ENCODE measurements at places on chromosomes 5 and 9. TPM values are rescaled to one million over a fixed set of nuclear protein-coding genes. Genes with fewer than 3 reads are reported as not detected.

Gene MEIKIN
- not detected for total RNA-seq

Gene ADAMTS6
- 2.6 TPM for total RNA-seq

Gene SLIT3
- total RNA-seq, result 67.0 TPM

Gene PROB1
- total RNA-seq, result 2.4 TPM

DNA sequence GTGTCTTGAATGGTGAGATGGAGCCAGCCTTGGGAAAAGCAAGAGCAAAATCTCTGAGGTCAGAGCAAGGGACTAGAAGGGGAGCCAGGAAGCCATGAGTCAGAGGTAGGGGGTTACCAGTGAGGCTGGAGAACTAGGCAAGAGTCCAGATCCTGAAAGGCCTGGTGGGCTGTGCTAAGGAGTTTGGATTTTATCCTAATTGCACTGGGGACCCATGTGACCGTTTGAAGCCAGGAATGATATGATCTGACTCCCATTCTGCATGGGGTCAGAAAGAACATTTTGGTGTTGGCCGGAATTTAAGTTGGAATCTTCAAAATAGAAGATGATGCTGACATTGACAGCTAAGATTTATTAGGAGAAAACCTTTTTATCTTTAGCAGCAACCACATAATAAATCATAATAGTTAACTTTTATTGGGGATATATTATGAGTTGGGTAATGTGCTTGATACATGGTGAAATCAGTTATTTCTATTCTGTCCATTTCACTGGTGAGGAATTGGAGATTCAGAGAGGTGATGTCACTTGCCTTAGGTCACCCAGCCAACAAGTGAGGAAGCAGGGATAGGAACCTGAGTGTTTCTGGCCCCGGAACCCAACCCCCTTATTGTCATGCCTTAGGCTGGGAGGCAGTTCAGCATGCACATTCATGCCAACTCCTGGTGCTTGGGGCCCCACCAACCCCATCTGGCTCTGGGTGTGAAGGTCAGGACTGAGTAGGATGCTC lies 61.5 kb upstream of the RARS1 start:
- no peak for DNase-seq

Gene MORN5
- total RNA-seq, result 1.4 TPM

DNA sequence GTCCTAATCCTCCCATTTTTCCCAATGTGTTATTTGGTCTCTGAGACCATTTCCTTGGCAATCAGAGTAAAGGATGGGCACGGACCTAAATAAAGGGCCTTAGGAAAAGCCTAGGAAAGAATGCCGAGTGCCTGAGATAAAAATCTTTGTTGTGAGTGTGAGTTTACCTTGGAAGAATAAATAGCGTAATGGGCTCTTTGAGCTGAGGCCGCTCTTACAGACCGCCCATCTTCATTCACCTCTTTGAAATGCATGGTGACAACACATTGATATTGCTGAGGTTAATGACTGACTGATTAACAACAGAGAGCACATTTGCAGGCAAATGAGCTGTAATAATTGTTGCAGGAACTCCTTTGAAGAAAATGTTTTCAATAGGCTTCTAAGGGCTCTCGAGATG lies 1967.1 kb upstream of the WWC1 start:
- no peak for DNase-seq

GRCh38 chr9:22855980-22856379 lies 409.4 kb downstream of the DMRTA1 start:
- no peak for DNase-seq

- no peak for DNase-seq
Measured at GRCh38 chr9:111994831-111995458, 98.3 kb downstream of the UGCG start.

DNA sequence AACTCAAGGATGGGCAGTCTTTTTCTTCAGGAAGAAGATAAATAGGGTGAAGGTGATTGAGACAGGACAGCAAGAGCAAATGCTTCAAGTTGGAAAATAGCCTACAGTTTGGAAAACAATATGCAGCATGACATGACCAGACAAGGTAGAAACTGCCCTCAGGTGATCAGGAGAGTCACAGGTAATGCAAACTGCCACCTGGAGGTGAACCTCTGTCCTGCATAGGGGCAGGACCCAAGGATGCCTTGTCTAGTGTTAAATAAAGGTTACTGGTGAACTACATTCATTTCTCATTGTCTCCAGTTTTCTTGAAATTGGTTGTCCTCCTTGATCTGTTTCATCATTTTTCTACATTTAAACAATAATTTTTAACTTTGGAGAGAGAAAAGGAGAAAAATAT lies 232.1 kb downstream of the SEMA5A start:
- no peak for DNase-seq

DNA sequence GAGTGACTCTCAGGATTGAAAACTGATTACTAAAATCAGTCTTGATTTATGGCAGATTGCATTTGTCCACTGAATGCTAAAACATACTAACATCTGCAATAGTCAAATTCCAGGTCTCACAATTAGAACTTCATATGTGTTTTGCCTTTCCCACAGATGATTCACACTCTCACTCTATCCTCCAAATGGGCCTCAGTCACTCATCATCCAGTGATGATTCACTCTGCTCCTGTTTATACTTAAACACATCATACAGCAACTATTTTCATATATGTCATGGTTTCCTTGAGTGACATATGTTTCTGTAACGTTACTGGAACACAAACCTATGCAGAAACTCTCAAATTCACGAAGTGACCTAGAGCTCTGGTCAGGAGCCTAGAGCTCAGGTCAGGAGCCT lies 512.9 kb downstream of the HINT1 start:
- DNase-seq, result no peak

GRCh38 chr5:3194271-3194670 lies 401.4 kb upstream of the IRX1 start:
- no peak for DNase-seq

- DNase-seq, result no peak
Measured at GRCh38 chr5:178433273-178433775, 156.9 kb downstream of the COL23A1 start.

GRCh38 chr5:91283326-91283725 lies 99.8 kb downstream of the ARRDC3 start:
- no peak for DNase-seq

- no peak for DNase-seq
Measured at GRCh38 chr9:91858213-91859030, 91.6 kb downstream of the ROR2 start.

GRCh38 chr9:98287384-98287783 lies 31.9 kb upstream of the TBC1D2 start:
- DNase-seq, result no peak

DNA sequence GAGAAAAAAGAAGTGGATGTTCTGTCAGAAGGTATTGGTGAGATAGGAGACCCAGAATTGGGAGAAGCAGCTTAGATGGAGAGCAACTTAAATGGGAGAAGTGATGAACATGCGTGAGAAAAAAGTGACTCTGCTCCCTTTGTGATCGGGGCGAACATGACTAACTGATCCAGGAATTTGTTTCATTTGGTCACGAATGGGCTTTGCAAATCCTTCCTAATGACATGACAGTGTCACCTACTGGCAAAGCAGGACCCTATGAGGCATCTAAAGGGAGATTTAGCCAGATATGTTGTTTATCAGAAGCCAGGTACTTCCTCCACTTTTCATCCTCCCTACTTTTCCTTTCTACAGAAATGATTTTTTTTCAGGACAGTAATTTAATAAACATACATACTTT lies 787.4 kb upstream of the RGMB start:
- no peak for DNase-seq

- DNase-seq, result no peak
Measured at GRCh38 chr9:115596021-115596745, 478.2 kb upstream of the TNC start.

- no peak for DNase-seq
Measured at GRCh38 chr5:138754699-138755057, 1.5 kb downstream of the CTNNA1 start.

Gene ABHD17B
- total RNA-seq, result 22.3 TPM

Gene HSDL2
- total RNA-seq, result 61.4 TPM

Gene DHX29
- total RNA-seq, result 29.8 TPM

Gene PPP3R2
- not detected for total RNA-seq

Gene UBE2QL1
- 0.49 TPM for total RNA-seq

DNA sequence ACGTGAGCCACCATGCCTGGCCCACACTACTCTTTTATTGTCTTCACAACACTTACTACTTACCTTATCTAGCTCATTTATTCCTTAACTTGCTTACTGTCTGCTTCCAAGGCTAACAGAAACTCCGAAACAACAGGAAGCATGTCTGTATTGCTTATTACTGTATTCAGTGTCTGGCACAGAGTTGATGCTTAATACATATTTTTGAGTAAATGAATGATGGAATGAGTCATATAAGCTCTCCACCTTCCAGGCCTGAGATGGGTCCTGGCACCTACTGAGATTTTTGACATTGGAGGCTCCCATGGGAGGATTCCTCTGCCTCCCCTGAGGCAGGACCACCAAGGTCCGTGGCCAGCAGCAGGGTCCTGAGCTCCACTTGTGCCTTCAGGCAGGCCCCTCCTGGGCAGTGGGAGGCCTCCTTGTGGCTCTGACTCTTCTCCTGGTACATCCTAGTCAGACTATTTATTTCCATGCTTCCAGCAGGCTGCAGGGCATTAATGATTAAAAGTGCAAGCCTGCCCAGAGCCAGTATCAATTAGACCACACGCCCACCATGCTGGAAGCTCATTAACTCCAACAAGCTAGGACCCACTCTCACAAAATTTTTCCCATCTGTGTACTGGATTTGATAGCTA lies 76.5 kb upstream of the CTNNA1 start:
- no peak for DNase-seq

GRCh38 chr5:2251298-2251697 lies 368.6 kb upstream of the IRX4 start:
- no peak for DNase-seq

- no peak for DNase-seq
Measured at GRCh38 chr5:79495311-79495710, 18.6 kb downstream of the HOMER1 start.

- DNase-seq, result no peak
Measured at GRCh38 chr5:9498541-9499497, 47.1 kb downstream of the SEMA5A start.

DNA sequence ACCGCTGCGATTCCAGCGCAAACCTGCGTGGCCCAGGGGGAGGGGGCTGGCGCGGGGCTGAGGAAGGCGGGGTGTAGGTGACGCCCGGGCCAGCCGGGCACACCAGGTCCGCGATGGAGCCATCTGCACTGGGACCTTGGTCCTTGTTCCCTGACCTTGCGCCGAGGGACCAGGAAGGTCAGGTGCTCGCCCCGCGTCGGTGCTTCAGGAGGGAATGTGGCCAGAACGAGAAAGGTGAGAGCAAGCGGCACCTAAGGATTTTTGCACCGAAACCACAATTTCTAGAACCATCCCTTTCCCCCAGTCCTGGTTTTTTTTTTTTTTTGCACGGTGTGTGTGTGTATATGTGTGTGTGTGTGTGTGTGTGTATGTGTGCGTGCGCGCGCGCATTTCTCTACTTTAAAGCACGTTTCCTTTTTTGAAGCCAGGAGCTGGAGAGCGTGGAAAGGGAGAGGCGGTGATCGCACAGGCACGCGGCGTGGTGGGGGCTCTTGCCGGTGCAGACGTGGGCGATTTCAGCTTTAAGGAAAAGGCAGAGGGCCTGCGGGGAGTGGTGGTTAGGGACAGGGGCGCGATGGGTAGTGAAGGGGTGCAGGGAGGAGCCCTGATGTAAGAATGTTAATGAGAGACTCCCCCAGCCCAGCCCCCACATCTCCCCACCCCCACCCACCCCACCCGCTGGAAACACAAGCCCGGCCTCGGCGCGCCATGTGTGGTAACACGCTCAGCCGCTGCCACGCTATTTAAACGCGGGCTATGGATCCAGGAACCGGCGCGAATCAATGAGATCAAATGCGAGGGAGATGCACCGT lies at the start of gene NPR3:
NPR3 (plus strand) TSS at position 772 of the 812 bp plus-strand sequence. CDS start 456 bp downstream, outside the sequence.
- no peak for DNase-seq
